Upper lobe of right lung (tissue), 1 donor: ENCODE measurements at places on chromosomes 7 and 10.

DNA sequence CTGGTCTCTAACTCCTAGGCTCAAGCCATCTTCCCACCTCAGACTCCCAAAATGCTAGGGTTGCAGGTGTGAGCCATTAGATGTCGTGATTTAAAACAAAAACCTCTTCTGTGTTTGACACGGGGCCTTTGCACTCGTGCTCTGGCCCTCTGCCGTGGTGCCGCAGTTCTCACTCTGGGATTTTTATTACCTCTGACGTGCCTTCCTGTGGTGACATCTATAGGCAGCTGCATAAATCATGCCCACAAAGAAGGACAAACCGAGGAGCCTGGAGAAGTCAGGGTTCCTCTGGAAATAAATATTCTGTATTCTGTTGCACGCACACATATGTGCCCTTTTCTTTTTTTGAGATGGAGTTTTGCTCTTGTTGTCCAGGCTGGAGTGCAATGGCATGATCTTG, 25.9 kb upstream of the OCM start:
- no peak for DNase-seq

DNA sequence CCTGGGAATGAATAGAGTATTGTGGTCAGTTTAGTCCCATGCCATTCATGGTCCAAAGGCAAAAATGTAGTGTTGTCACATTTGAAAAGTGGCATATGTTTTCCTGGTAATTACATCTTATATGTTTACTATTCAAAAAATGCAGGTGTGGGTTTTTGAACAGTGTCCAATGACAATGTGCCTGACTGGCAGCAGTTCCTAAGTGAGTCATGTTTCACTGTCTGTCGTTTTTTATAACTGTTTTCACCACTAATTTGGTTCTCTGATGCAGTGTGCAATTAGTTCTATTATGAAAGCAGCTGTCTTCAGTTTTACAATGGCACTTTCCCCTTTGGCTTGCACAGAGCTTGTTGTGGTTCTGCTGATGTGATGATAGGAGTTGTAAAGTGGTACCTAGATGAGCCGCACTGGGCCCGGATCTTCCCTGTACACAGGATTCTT, 162.3 kb downstream of the SEM1 start:
- DNase-seq, result no peak

DNA sequence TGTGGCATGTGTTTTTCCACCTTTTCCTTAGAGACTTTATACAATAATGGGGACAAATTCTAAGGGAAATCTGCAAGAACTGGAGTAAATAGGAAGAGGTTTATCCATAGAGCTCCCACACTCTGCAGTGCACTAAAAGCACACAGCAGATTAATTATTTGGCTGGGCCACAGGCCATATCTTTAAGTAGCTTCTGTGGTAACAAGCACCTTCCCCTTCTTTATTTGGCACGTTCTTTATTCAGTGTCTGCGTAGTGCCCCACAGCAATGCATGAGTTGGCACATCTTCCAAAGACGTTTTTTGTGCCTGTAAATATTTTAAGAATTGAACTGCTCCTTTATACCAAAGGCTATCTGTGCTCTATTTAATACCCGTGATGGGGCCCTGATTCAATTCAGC, 104.9 kb upstream of the MBL2 start:
- DNase-seq, result no peak

DNA sequence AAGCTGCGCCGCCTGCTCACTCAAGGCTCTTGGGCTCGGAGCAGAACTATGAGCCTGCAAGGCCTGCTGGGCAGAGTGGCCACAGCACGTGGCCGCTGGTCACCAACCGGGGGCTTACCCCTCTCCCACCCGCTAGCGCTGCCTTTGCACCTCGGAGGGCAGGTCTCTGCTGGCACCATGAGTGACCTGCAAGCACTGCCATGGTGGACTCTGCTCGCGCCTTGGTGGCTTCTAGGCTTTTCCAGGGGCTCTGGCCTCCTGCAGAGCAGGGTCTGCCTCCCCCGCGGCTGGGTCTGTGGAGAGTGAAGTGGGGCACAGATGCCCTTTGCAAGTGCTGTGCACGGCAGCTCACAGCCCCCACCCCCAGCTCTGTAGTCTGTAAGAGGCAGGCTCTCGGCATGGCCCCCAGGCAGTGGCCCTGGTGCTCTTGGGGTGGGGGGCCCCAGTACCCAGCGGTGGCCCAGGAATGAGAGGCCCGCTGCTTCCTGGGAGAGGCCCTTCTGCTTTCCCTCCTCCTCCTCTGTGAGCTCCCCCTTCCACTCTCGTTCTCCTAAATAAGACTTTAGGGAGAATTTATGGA, 119.6 kb downstream of the INPP5A start:
- DNase-seq, result no peak

DNA sequence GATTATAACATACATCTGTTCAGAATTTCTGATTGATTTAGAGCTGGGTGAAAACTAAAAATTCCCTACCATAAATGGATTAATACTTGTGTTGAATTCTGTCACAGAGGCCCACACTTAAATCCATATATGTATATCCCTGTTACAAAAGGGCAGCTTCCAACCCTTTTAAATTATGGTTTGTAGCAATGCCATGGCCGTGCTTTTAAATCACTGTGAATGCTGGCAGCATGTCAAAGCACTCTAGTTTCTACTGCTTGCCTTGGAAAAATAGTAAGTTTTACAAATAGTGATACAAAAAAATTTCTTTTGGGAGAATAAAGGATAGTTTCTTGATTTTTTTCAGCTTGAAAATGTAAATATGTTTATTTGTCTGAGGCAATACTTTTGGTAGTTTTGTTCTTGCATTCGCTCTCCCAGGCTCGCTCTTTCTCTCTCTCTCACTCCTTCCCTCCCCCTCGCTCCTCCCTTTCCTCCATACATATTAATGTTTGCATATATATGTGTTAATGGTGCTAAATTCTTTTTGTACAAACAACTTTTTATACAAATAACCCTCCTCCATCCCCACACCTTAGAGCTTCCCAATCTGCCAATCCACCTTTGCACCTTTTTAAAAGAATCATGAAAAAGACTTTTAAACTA, 29.8 kb downstream of the TES start:
- no peak for DNase-seq
